Stimulated activated CD8-positive, alpha-beta memory T cell treated with anti-CD3 and anti-CD28 coated beads, Interleukin-15, amount 100 ng/mL, for 24 hours (primary cell): ENCODE measurements at places on chromosomes 1 and 21.

- no peak for DNase-seq
These were observed 39.5 kb upstream of the NFASC start for GRCh38 chr1:204831186-204831585.

DNA sequence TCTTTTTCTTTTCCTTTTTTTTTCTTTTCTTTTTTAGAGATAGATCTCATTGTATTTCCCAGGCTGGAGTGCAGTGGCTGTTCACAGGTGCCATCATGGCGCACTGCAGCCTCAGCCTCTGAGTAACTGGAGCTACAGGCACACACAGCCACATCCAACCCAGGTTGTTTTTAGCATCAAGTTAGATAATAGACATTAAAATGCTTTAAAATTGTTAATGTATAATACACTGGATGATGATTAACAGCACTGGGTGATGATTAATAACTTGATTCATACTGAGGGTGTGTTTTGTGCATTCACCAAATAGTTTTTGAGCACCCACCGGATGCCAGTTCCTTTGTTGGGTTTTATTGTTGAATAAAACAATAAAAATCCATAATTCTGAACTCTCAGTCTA lies 75.2 kb downstream of the BEND5 start:
- DNase-seq, result no peak

GRCh38 chr1:217586586-217586985 lies 44.3 kb downstream of the GPATCH2 start:
- no peak for DNase-seq

DNA sequence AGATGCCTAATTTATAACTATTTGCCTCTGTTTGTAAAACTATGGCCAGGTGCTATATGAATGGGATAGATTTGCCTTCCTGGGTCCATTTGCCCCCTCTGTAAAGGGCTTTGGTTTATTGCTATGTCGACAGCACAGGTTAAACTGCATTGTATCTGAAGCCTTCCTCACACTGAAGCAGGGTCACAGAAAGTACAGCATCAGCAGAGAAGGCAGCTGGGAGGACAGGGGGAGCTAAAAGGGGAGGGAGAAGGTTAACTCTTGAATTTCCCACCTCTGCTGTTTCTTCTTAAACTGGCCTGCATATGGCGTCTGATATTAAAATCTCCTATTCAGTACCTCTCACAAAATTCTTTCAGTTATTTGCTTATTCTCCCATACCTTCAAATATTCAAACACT lies 297.4 kb downstream of the TM2D1 start:
- DNase-seq, result no peak

- no peak for DNase-seq
These were observed 34.9 kb upstream of the NFASC start for GRCh38 chr1:204835737-204836136.

- no peak for DNase-seq
These were observed 34.2 kb upstream of the ZBTB40 start for GRCh38 chr1:22417466-22417865.

DNA sequence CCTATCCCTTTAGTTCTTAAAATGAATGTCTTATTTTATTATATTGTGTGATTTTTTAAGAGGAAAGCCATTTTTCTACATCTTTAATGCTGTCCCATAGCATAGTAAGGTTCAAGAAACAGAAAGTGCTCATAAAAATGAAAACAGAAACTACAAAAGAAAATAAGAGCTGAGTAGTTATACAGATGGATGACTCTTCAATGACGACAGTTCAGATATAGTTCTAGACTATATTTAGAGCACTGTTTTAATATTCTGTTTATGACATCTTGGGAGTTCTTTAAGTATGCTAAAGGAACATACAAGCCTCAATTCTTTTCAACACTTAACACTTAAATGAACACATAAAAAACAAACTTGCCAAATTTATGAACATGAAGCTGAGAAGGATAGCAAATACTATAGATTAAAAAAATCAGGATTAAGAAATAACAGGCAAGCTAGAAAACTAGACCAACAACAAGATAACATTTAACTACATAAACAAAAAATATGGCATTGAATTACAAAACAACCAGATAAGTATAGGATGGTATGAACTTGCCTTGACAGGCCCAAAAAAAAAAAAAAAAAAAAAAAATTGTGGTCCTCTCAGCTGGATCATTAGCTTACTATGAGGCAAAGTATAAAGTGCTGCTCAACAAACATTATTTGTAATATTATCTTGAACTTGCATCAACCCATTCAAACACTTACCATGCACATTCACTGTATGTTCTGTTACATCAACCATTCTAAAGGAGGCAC lies 87.9 kb downstream of the ZZZ3 start:
- no peak for DNase-seq

GRCh38 chr1:110214454-110215404 lies 4.6 kb downstream of the KCNC4 start:
- no peak for DNase-seq

DNA sequence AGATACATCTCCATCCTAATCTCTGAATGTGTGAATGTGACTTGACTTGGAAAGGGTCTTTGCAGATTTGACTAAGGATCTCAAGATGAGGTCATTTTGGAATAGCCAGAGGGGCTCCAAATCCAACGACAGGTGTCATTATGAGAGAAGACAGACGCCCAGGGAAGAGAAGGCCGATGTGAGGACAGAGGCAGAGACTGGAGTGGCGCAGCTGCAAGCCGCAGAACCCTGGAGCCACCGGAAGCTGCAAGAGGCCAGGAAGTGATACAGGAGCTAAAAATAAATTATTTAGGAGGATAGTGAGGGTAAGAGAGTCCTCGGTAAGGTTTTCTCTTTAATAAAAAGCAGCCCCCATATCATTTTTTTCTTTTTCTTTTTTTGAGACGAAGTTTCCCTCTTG lies 9.7 kb upstream of the AADACL4 start:
- no peak for DNase-seq

GRCh38 chr1:216771922-216772321 lies 48.7 kb upstream of the ESRRG start:
- DNase-seq, result no peak

- DNase-seq, result no peak
These were observed 11.6 kb upstream of the GJA9 start for GRCh38 chr1:38892976-38893375.

- no peak for DNase-seq
These were observed 24.0 kb upstream of the ELOA start for GRCh38 chr1:23719162-23719820.

DNA sequence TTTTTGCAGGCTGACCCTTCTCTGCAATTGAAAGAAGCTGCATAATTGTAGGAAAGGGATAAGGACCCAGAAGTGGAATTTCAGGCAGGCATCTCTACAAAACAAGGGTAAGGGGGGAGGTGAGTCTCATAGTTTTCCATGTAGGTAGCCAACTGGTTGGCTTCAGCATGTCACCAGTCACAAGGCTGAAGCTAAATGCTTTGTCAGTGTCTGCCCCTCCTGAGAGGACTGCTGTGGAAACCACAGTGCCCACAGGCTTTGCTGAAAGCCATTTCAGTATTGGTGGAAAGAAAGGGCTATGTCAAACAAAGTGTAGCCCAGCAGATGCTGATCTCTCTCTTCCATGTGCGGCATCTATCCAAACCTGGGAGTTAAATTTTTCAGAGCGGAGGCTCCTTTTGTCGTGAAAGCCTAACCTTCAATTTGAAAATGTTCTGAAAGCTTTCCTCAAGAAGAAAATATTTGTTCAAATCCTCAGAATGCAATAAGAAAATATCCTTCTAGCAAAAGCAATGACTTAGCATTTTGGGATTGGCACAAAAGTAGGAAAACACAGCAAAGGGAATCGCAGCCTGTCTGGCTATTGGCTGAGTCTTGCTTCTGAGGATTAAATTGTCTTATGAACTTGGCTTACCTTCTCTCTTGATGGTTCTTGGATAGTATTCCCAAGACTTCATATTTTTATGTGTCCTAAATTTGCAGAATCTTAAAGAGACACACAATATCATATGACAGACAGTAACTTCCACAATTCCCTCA lies 591.7 kb downstream of the PLPP3 start:
- no peak for DNase-seq

- DNase-seq, result no peak
These were observed 771 bp downstream of the PACC1 start for GRCh38 chr1:212413902-212414327.

DNA sequence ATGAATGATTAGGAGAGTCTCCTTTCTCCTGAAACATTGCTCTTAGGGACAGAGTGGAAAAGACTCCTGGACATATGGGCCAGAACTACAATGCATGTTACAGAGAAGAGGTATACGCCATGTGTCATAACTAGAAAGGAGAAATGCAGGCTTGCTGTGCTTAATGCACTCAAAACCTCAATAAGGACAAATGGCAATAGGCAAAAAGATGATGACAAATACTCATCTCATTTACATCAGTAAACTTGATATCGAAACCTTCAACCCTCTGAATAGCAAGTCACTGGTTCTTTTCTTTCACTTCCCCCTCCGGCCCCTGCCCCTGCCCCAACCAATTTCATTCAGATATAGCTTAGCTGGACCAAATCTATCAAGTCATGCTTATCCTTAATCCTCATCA lies 1.9 kb upstream of the GPR88 start:
- no peak for DNase-seq

DNA sequence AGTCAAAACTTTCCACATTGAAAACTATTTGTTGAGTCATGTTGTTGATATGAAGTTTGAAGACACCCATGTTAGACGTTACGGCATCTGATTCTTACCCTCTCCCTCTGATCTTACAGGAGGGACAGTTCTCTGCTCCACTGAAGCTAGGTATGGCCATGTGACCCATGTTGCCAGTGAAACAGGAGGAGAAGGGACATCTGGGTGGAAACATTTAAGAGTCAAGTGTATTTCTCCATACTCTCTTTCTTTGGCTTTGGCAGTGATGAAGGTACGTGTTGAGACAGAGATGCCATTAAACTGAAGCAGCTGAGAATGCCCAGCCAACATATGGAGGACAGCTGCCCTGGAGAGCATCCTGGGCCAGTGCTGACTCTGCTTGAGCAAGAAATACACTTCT lies 198.4 kb upstream of the PTGFR start:
- no peak for DNase-seq

DNA sequence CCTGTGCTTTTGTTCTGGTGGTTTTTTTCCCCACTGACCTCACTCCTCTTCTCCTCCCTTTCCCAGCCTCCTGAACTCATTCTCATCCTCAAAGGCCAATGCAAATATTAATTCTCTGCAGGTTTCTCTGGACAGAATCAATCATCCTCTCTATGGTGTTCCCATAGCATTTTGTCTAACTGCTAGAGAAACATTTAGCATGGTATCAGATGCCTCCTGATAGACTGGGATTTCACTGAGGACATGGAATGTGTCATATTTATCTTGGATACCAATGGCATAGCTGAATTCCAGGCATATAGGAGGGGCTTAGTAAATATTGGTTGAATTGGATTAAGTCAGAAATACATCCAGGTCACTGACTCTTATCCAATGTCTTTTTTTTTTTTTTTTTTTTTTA lies 46.1 kb upstream of the SRP9 start:
- no peak for DNase-seq

- no peak for DNase-seq
These were observed 6.1 kb downstream of the AK2 start for GRCh38 chr1:33030575-33030974.

DNA sequence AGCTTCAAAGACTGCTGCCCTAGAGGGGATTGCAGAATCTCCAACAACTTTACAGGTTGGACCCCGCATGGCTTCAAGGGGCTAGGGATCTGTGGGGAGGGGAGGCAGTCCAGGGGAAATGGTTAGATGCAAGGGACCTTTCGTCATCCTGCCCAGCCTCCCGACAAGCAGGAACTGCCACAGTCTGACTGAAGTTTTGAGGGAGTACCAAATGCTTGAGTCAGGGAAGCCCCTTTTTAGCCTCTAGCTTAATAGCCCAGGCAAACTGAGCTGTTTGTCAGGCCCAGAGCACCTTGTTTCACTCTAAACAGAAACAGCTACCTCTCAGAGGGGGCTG lies 1.1 kb downstream of the TOR3A start:
- DNase-seq, result no peak

DNA sequence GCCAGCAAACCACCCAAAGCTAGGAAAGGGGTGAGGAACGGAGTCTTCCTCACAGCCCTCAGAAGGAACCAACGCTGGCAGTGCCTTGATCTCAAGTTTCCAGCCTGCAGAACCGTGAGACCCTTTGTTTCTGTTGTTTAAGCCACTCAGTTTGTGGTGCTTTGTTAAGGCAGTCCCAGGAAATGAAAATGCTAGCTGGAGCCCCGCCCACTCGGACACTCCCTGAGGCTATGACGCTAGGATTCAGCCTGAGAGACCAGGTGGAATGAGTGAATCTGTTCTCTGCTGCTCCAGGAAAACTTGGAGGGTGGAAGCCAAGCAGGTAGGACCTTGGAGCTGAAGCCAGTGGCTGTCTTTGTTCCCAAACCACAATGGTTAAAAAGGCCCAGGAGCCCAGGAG lies 196.5 kb upstream of the POU3F1 start:
- DNase-seq, result no peak

DNA sequence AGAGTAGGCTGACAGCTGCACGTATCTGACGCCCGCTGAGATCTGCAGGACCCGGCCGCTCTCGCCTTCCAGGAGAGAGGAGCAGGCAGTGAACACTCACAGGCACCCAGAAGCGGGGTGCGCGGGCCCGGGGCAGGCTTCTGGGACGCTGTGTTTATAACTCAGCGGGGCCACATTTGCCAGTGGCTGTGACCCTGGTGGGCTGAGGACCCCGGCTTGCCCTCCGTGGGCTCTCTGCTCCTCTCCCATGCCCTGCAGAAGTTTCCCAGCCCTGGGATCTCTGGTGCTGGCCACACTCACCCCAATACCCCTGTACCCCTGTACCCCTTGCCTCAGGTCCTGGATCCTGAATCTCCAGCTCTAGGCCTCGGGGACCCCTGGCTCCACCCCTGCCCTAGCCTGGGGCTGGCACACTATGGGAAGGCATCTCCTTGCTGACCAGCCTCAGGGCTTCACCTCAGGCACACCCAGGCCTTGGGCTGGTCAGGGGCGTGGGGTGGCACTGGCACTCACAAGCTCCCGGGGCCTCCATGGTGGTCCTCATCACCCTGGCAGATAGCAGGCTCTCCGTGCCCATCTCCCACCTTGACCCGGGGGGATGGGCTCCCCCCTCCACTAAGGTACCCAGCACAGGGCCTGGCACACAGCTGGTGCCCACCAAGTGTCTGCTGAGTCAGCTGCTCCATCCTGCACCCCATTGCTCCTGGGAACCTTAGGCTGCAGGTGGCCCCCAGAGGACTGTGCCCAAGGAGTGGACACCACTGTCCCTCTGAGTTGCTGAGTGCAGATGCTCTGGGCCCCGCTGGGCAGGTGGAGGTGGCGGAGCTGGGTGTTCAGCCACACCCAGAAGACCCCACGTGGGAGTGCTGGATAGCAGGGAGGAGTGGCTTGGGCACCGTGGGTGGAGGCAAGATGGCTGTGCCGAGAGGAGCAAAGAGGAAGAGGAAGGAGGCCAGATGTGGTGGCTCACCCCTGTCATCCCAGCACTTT lies 32.4 kb downstream of the MORN1 start:
- no peak for DNase-seq

DNA sequence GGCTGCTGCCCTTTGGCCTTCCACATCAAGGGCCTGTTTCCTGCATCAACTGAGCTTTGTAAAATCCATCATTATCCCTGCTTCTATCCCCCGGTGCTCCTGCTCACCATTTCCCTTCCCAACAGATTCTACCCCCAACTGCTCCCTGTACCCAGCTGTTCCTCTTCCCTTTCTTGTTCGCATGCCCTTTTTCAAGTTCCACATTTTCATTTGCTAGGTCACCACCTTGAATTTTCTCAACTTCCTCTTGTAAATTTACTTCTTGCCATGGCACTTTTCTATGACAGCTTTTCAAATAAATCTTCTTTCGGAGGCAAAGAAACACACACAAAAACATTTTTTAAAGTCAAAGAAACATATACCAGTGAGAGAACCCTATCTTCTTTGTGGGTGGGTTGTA lies 330.5 kb upstream of the ADGRL2 start:
- DNase-seq, result no peak

GRCh38 chr1:171803045-171803444 lies 21.6 kb downstream of the METTL13 start:
- no peak for DNase-seq
